ENCODE measurements at places on chromosomes 16 and 17. TPM values are rescaled to one million over a fixed set of nuclear protein-coding genes. Genes with fewer than 3 reads are reported as not detected.

- DNase-seq: no peak
These were observed 25.6 kb upstream of the TAC4 start for GRCh38 chr17:49873466-49873865.

Gene SPNS2
- 37.0 TPM for polyA plus RNA-seq

GRCh38 chr17:83037084-83037873, 42.1 kb upstream of the METRNL start:
- no peak for DNase-seq

- no peak for DNase-seq
These were observed 274.2 kb upstream of the MYOCD start for GRCh38 chr17:12391468-12391867.

GRCh38 chr17:50125420-50125997, 4.5 kb downstream of the SAMD14 start:
- no peak for DNase-seq

DNA sequence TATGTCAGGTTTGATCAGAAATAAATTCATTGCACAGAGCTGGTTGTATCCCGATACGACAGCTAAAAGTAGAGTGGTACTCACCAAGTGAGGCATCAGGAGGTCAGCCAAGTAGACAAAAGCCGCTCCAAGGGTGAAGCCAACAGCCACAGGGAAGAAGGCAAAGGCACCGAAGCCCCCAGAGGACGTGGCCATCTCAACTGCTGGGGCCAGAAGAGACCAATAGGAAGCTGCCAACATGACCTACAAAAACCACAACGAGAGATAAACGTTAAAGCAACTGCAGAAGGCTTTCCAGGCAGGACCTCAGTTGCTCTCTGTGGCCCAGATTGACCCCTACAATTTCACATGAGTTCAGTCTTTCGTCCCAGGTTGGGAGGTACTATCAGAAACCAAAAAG, 61.0 kb downstream of the SLC39A11 start:
- no peak for DNase-seq

GRCh38 chr17:81291662-81292061, 3.4 kb downstream of the SLC38A10 start:
- no peak for DNase-seq

DNA sequence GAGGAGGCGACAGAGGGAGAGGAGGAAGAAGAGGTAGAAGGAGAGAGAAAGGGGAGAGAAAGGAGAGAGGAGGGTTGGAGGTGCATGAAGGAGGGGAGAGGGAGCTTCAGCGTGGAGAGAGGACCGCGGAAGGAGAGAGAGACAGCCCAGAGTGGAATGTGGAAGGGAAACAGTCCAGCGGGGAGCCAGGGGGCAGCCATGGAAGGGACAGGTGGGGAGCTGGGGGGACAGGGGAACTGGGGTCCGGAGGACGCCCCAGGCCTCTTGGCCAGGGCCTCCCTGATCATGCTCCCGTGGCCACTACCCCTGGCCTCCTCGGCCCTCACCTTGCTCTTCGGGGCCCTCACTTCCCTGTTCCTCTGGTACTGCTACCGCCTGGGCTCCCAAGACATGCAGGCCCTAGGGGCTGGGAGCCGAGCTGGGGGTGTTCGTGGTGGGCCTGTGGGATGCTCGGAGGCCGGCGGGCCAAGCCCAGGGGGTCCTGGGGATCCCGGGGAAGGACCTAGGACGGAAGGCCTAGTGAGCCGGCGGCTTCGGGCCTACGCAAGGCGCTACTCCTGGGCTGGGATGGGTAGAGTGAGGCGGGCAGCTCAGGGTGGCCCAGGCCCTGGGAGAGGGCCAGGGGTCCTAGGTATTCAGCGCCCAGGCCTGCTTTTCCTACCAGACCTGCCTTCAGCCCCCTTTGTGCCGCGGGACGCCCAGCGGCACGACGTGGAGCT, 759 bp downstream of the ASPHD1 start:
- DNase-seq: no peak

DNA sequence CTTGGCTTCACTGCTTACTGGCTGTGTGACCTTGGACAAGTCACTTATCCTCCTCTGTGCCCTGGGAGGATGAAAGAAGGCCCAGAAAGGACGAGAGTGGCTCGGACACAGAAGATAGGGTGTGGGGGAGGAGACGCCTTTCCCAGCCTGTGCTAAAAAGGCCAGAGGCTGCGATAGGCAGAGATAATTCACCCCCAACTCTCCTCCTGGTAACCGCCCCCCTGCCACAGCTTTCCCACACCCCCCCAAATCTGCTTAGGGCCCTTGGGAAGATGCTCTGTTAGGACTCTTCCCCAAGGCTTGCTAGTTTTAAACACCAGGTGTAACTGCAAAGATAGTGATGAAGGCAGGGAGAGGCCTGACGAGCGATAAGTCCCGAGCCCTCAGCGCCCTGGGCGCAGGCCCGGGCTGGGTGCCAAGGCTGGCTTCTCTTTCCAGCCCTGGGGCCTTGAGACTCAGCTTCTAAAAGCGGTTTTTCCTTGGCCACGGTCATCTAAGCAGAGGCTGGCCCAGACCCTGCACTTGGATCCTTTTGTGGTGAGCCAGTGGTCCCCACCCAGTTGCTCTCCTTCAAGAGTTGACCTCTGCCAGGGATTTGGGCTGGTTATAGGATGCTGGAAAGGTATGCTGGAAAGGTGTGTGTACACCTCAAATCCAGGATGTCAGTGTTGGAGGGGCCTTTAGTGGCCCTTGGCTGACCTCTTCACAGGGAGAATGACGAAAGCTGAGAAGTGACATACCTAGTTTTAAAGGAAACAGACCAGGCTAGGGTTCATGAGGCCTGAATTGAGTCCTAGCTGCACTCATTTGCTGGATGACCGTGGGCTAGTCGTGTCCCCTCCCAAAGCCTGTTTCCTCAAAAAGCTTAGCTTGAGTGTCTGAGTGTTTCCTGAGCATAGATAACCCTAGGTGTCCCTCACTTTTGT, 3.4 kb upstream of the PPP1R9B start:
- DNase-seq: no peak

GRCh38 chr16:27778171-27778925, 228.4 kb downstream of the KATNIP start:
- no peak for DNase-seq

DNA sequence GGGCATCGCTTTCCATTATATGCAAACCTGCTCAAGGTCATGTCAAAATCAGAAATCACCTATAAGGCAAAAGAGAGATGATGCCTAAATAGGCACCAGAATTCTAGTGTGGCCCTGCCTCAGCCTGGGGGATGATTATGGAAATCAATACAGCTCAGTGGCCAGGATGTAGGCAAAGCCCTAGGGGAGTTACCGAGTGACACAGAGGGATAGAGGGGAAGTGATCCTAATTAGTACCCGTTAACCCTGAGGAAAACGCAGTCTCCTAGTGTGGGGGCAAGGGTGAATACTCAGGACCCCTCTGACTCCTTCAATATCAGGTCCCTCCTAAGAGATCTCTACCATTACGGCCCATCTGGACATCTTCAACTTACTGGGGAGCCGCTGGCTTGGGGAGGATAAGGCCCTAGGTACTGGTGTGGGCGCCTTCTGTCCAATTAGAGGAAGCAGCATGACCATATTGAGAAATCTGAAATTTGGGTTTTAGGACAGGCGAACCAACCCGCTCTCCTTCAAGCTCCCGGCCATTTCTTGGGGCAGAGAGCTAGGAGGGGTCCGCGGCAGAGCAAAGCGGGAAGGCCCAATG, 725 bp downstream of the NT5C3B start:
- no peak for DNase-seq

Gene HBA1
- 505 TPM for polyA plus RNA-seq

Gene DRG2
- polyA plus RNA-seq: 38.4 TPM

DNA sequence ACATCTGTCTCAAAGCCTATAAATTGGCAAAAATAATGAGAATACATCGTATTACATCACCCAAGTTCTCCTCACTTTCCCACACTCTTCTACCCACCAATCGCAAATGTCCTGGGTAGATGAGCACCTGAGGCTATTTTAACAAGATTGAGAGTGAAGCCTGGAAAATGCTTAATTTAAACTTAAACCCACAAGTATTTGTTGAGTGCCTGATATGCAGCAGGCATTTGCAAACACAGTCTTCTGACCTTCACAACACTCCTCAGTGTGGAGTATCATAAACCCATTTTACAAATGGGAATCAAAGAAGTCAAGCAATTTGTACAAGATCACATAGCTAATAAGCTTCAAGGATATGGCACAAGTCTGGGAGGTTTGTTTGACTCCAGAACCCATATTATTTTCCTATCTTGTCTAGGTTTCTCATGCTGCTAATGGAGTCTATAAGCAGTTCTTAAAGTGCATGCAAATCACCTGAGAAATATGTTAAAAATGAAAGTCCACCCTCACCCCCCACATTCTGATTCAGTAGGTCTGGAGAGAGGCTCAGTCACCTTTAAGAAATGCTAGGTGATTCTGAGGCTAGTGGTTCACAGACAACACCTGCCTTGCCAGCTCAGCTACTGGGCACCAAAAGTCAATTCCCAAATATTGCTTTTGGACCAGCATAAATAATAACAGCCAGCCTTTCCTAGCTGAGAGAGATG, 34.9 kb upstream of the CCL2 start:
- no peak for DNase-seq

GRCh38 chr16:86956437-86956836, 360.8 kb downstream of the C16orf95 start:
- no peak for DNase-seq

All from right renal cortex interstitium (tissue), 3 donors.